ENCODE measurements at places on chromosomes 16 and 17. TPM values are rescaled to one million over a fixed set of nuclear protein-coding genes. Genes with fewer than 3 reads are reported as not detected.

TBC1D3H gene
- total RNA-seq = not detected

- no peaks in the 10 kb centered on the region for H3K27me3 ChIP-seq
- peaks cover 12% of the 10 kb centered on the region for H3K4me1 ChIP-seq
- H3K36me3 ChIP-seq = no peaks in the 10 kb centered on the region
- DNase-seq = peak; percentile 28
- H3K4me3 ChIP-seq = peak overlapping the region; percentile 80
Measured at GRCh38 chr16:11977376-11978041, 975 bp downstream of the SNX29 start.

CTRB2 gene
- not detected for total RNA-seq

DNA sequence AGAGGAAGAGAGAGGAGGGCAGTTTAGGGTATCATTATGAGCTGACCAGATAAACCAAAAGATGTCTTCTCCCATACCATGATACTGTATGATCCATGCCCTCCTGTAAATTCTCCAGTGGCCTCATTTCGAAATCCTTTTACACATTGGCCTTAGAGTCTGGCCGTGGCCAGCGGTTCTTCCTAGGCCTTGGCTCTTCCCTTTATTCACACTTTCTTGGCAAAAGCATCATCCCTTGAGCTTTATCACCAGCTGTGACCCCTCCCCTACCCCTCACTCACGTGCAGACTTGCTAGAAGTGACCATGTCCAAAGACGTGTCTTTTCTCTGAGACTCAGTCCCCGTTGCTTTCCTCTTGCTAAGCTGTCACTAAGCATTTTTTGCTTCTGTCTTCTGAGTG is 22.8 kb downstream of the KATNIP start:
- H3K4me3 ChIP-seq = no peak overlapping the region
- no peaks in the 10 kb centered on the region for H3K36me3 ChIP-seq
- H3K4me1 ChIP-seq = no peaks in the 10 kb centered on the region
- no peak for DNase-seq
- H3K27ac ChIP-seq = no peak overlapping the region
- no peaks in the 10 kb centered on the region for H3K27me3 ChIP-seq

DNA sequence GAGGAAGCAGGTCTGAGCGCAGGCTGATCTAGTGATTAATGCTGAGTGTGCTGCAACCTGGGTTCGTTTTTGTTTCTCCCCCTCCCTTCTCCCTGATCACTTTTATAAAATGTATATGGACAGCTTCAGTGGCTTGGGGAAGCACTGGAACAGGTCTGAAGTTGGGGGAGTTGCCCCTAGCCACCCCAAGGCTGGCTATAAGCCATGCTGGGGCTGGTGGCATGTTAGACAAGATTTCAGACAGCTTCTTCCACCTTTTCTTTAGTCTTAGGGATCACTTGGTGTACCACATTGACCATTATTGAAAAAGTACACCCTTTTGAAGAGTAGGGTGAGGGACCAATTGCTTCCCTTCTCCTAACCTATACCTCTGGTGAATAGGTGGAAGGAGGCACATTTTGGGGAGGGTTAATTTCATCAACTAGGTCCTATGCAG is 3.8 kb upstream of the VAC14 start:
- H3K4me1 ChIP-seq = peaks cover 5% of the 10 kb centered on the region
- H3K27ac ChIP-seq = no peak overlapping the region
- H3K36me3 ChIP-seq = no peaks in the 10 kb centered on the region
- no peak overlapping the region for H3K4me3 ChIP-seq

KRTAP2-3 gene
- not detected for total RNA-seq

- no peaks in the 10 kb centered on the region for H3K27me3 ChIP-seq
- H3K4me1 ChIP-seq = peaks cover 28% of the 10 kb centered on the region
- DNase-seq = peak; percentile 53
- peaks cover 65% of the 10 kb centered on the region for H3K36me3 ChIP-seq
- H3K4me3 ChIP-seq = no peak overlapping the region
Measured at GRCh38 chr17:45273551-45273957, 11.7 kb upstream of the SPATA32 start.

DNA sequence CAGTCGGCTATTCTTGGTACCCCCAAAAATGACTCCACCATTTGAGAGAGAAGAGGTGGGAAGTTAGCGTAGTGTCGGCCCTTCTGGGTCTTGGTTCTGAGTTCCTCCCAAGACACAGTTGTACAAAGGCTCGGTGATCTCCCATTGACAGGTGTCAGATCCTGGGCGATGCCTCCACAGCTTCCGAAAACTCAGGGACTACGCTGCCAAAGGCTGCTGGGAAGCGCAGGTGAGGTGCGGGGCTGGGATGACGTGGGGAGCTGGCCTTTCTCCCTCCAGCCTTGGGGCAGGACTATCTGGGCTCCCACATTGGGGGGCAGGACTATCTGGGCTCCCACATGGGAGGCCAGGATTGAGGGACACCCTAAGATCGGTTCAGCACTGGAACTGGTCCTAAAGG is 10.4 kb downstream of the CCNF start:
- no peak overlapping the region for H3K4me3 ChIP-seq
- no peak for DNase-seq
- H3K4me1 ChIP-seq = no peaks in the 10 kb centered on the region
- H3K27me3 ChIP-seq = no peaks in the 10 kb centered on the region
- no peak overlapping the region for H3K27ac ChIP-seq
- H3K36me3 ChIP-seq = peaks cover 27% of the 10 kb centered on the region

TLE7 gene
- total RNA-seq = not detected

Data from psoas muscle (tissue), 8 donors.